ENCODE measurements at places on chromosomes 2 and 18.

- no peak for DNase-seq
Measured at GRCh38 chr2:97808816-97809215, 95.4 kb downstream of the ZAP70 start.

DNA sequence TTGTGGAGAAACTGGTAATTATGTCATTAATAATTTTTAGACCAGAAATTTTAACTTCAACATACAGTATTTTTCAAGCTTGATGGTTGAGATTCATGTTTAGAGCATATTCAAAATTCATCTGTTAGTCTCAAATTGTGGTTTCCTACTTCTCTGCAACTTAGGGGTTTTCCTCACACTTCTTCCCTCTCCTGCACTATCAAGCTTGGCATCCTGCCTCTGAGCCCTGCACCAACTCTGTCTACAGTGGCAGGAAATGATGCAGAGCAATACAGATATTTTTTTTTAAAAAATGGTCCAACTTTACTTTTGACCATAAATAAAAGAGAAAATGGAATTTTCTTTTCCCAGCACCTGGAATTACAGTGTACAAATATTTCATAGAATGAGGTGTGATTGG lies 247.3 kb downstream of the NUP35 start:
- no peak for DNase-seq

- DNase-seq = no peak
Measured at GRCh38 chr2:29382486-29382885, 267.3 kb downstream of the CLIP4 start.

GRCh38 chr2:207624185-207625013 lies 795 bp downstream of the METTL21A start:
- DNase-seq = peak; percentile 41

GRCh38 chr2:58911877-58912276 lies 670.8 kb upstream of the FANCL start:
- no peak for DNase-seq

DNA sequence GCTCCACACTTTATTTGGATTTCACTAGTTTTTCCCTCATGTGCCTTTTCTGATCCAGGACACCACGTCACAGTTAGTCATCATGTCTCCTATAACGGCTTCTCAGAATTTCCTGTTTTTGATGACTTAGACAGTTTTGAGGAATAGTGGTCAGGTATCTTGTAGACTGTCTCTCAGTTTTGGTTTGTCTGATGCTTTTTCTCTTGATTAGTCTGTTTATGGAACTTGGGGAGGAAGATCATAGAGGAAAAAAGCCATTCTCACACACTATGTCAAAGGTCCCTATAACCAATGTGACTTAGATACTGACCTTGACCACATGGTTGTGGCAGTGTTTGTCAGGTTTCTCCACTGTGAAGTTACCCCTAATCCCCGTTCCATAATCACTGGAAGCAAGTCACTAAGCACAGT lies 89.0 kb downstream of the RAPH1 start:
- DNase-seq = no peak

- no peak for DNase-seq
Measured at GRCh38 chr18:8694891-8695290, 10.5 kb upstream of the MTCL1 start.

DNA sequence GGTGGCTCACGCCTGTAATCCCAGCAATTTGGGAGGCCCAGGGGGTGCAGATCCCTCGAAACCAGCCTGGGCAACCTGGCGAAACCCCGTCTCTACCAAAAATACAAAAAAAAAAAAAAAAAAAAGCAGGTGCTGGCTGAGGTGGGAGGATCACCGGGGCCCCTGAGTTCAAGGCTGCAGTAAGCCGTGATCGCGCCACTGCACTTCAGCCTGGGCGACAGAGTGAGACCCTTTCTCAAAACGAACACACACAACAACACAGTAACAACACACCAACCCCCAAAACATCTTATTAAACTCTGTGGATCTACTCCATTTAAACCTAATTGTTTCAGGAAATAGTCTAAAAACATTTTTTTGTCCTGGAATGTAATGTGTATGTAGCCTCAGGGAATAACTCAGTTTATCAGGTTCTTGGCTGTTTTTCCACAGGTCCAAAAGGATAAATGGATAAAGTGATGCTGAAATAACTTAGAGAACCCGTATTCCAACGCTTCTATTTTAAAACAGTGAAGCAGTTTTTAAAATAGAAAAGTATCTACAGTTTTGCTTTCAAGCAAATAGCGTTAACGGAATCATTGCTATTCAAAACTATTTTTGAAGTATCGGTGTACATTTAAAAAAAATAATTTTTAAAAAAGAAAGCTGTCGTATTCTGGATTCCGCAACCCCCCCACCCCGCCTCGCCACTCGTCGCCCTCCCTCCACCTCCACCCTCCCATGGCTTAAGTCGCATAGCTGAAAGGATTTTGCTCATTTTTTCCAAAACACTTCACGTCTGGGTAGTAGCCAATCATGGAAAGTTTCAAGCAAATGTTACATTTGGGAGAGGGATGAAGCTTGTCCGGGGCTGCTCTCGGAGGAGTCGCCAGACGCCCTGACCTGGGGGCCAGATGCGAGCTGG lies 895 bp upstream of the GLS start:
- no peak for DNase-seq

DNA sequence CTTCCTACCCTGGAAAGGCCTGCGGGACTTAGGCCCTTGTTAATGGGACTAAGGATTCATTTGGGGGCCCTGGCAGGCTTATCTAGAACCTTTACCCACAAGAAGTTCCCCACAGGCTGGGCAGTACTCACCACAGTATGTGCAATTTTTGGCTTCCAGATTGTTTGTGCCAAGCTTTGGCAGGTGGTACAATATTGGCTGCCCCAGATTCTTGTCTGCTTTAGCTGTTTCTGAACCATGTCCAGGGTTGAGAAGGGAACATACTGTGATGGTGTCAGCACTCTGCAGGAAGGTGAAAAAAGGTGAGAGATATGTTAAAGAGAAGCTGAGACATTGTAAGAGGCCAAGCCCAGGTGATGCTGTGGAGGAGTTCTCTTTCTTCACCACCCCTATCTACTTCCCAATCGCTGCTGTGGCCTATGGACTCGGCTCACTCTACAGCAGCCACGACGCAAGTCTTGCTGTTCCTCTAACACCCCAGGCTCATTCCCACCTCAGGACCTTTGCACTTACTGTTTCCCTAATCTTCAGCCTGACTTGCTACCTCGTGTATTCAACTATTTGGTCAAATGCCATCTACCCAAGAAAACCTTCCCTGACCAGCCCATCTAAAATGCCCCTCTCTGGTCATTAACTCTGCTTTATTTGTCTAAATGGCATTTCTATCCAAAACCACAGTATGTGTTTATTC lies 9.2 kb downstream of the SLC4A5 start:
- DNase-seq = no peak

- no peak for DNase-seq
Measured at GRCh38 chr2:100976645-100977391, 25.3 kb upstream of the RPL31 start.

- no peak for DNase-seq
Measured at GRCh38 chr2:65388596-65389390, 43.6 kb downstream of the SPRED2 start.

- peak; percentile 52 for DNase-seq
Measured at GRCh38 chr2:25982273-25982967, at the start of gene KIF3C. TSS of gene KIF3C (minus strand) at chr2:25982497. CDS start at chr2:25981917, 580 bp downstream.

DNA sequence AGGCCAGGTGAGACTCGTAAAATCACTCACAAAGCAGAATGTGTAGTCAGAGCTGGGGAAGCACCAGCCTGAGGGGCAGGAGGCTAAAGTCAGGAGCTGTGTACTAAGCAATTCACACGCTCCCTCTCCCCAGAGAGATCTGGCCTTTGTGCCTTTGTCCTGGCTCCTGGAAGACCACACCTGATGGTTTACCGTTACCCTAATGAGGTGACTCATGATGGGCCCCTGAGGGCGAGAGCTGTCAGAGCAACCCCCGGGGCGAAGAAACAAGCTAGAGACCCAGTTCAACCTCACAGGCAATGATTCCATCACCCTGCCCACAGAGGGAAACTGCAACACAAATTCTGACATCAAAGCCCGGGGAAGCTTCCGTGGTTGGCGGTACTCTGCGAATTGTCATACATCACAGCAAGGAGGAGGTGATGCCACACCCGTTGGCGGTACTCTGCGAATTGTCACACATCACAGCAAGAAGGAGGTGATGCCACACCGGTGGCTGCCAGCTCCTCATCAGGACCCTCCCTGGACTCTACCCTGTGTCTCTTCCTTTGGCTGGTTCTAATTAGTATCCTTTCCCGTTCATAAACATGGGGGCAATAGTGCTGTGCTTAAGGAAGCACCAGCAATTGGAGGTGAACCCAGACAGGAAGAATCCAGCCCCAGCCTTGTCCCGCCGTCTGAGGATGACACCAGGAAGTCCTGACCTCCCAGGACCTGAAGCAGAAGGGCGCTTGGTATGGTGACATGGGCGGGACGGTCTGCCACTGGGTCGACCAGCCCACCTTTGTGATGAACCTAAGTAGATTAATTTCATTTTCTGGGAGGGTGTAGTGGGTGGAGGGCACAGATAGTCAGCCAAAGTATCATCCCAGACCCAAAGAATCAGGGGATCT lies 30.5 kb downstream of the B3GNT7 start:
- DNase-seq = no peak

GRCh38 chr2:175957845-175958244 lies 44.2 kb downstream of the LNPK start:
- DNase-seq = no peak

- no peak for DNase-seq
Measured at GRCh38 chr2:146994246-146994645, 850.6 kb upstream of the ACVR2A start.

- DNase-seq = no peak
Measured at GRCh38 chr18:63962137-63962536, 7.7 kb upstream of the SERPINB8 start.

DNA sequence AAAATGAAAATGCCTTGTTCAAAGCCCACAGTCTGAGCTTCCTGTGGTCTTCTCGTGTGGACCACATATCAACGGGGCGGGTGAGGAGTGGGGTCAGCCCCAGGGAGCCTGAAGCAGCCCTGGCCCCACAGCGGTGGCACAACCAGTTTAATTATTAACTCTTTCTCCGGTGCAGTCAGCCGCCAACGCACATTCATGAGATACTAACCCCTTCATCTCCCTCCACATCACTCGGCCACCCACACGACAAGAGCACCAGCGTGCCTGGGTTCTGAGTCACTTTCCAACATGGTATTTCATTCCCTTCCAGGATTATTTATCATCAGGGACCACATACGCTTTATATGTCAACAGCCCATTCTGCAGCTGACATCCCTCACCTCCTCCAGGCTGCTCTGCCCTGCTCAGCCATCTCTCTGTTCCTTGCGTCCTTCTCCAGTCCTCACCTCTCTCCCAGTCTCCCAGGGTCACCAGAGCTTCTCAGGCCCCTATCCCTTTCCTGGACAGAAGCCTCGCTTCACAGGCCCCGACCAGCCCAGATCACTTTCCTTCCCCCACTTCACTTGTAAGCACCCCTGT lies 48.0 kb upstream of the ID2 start:
- no peak for DNase-seq

Measured in SHP77 (cell line).